Hippocampal formation (tissue), 2 donors: ENCODE measurements at places on chromosomes 1 and 21.

GRCh38 chr1:105934806-105935205, 1121.7 kb upstream of the PRMT6 start:
- DNase-seq, result no peak

DNA sequence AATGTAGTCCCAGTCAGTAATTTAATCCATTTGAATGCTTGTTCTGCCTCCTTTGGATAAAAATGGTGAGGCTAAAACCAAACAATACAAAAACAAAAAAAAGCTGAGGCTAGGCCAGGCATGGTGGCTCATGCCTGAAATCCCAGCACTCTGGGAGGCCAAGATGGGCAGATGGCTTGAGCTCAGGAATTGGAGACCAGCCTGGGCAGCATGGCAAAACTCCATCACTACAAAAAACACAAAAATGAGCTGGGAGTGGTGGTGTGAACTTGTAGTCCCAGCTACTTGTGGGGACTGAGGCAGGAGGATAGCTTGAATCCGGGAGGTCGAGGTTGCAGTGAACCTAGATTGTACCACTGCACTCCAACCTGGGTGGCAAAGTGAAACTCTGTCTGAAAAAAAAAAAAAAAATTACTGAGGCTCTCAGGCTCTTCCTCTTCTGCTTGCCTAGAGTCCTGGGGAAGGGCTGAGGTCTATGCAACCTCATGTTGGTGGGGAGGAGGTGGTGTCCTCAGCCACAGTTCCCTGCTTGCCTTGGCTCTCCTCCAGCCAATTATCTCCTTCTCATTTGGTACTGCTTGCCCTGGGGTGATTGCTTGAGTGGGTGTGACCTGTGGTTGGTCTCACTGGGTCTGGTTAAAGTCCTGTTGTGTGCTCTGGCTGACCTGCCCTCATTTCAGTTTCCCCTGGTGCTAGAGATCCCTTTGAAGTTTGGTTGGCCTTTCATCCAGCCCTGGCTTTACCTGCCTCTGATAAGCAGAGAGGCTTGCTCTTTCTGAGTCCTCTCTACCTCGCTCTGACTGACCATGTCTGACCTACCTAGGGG, 20.9 kb downstream of the S1PR1 start:
- no peak for DNase-seq

DNA sequence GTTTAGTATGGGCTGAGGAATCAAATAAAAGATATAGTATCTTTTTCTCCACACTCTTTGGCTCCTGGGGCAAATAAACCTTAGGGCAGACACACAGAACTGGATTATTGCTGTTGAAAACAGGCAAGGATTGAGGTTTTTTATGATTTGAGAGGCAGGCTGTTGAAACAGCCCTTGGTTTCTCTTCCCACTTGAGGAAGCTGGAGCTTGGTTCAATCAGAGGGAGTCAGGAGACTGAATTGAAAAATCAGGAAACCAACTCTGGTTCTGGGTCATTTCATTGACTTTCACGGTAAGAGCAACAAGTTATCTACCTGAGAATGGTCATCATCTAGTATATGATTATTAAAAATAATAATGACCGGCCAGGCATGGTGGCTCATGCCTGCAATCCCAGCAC, 108.4 kb downstream of the CNIH3 start:
- DNase-seq, result no peak

DNA sequence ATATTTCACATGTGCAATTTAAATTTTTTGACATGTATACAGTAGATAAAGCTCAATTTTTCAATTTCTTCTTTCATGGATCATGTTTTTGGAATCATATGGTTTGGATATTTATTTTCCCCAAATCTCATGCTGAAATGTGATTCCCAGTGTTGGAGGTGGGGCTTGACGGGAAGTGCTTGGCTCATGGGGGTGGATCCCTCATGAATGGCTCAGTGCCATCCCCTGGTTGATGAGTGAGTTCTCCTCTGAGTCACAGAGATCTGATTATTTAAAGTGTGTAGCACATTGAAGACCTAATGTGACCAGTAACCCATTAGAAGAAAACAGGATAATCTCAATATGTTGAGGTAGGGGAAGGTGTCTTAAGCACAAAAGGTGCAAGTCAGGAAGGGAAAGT, 9.1 kb upstream of the IFI16 start:
- peak; percentile 63 for DNase-seq

DNA sequence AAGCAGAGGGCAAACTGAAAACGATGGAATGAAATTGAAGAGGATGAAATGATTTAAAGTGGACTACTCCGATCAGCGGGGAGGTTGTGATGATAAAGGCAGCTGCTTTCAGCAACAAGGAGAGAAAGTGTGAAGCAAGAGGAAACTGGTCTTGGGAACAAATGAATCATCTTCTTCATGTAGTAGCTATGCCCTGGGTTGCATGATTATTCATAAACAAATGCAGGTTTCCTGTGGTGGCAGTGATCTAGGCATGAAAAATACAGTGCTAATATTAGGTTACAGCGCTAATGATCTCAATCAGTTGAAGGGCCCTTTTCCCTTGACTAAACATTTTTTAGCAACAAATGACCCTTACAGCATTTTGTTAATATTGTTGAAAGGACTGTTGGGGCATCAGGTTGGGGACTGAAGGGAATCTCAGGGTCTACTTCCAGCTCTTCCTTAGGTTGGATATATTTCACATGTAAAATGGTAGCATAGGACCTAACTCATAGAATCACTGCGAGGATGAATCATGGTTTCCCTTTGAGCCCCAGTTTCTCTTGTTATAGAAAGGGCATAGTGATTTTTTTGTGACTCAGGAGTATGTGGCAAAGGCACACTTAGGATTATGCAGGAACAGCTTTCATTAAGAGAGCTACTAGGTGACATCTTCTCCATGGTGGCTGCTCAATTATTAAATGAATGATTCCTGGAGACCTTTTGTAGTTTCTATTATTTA, 1.9 kb upstream of the ZFYVE9 start:
- no peak for DNase-seq

DNA sequence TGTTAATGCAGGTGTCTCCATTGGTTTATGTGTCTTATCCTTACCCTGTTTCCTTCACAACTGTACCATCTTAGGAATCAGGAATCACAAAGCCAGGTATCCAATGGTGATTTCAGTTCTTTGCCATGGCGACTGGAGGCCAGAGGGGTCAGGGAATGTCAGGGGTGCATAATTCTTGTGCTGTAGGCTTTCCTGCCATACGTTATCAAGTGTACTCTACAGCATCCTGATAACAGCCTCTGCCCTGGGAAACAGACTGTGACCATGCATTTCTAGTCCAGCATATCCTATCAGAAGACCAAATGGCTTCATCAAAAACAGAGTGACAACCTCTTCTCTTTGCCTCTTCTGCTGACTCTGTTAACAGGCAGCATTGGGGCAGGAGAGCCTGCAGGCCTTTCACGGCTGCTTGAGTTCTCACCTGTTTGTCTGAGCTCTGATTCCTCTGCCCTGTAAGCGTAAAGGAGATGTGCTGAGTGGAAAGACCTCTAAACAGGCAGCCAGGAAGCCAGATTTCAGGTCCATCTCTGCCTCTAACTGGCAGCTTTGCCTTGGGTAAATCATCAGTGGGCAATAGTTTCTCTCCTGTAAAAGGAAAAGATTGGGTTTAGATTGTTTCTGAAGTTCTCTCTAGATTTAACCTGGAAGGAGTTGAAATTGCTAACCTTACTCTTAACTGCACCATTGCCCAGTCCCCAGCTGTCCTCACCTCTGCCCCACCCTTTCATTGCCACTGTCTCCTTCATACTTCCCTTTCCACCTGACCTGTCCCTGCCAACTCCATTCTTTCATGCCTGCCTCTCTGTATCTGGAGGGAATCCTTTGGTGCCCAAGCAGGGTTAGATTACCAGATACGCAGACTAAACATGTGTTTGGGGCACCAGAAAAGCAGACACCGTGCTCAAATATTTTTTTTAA, 80.2 kb downstream of the LRRC8D start:
- DNase-seq, result no peak

GRCh38 chr1:170692866-170693575, 29.1 kb downstream of the PRRX1 start:
- no peak for DNase-seq

DNA sequence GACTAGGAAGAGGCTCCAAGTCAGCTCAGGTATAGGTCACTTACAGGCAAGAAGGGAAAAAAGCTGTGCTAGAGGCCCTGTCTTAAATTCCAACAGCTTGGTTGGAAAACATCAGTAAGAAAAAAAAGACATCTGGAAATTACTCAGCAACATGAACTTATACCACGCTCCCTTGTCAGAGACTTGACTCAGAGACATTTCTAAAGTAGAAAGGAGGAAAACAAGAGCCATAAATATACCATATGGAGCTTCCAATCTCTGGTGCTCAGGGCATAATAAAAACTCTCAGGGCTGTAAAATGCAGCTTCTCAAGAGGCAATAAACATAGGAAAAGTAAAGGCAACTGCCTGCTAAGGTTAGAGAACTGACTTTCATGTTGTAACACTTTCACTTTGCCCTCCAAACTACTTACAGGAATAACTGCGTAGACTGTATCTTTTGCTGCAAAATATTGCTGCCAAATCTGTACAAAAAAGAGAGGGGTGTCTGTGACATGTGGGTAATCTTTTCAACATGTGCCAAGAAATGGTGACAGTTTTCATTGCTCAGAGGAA, 14.7 kb downstream of the ATPAF1 start:
- no peak for DNase-seq

GRCh38 chr1:156114919-156115513, 505 bp downstream of the LMNA start:
- no peak for DNase-seq

- no peak for DNase-seq
These were observed 126.2 kb downstream of the EPHB2 start for GRCh38 chr1:22836850-22837249.

- no peak for DNase-seq
These were observed 36.1 kb upstream of the CACYBP start for GRCh38 chr1:174963529-174964125.

- no peak for DNase-seq
These were observed 3.3 kb upstream of the PCBP3 start for GRCh38 chr21:45640001-45640887.

DNA sequence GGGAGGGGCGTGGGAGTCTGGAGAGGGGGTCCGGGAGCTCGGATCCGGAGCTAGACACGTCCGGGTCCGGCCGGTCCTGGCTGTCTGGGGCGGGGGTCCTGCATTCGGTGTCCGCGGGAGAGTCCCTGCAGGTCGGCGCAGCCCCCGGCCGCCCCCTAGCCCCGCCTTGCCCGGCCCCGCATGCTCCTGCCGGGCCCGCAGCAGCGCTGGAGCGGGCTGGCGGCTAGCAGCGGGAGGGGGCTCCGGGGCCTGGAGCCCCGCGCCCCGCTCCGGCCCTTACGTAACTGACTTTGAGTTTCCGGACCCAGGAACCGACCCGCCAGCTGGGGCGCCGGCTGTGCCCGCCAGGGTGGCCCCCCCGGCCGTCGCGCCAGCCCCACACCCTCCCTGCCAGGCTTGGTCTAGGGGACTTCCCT, 26.9 kb upstream of the EPB41 start:
- no peak for DNase-seq

DNA sequence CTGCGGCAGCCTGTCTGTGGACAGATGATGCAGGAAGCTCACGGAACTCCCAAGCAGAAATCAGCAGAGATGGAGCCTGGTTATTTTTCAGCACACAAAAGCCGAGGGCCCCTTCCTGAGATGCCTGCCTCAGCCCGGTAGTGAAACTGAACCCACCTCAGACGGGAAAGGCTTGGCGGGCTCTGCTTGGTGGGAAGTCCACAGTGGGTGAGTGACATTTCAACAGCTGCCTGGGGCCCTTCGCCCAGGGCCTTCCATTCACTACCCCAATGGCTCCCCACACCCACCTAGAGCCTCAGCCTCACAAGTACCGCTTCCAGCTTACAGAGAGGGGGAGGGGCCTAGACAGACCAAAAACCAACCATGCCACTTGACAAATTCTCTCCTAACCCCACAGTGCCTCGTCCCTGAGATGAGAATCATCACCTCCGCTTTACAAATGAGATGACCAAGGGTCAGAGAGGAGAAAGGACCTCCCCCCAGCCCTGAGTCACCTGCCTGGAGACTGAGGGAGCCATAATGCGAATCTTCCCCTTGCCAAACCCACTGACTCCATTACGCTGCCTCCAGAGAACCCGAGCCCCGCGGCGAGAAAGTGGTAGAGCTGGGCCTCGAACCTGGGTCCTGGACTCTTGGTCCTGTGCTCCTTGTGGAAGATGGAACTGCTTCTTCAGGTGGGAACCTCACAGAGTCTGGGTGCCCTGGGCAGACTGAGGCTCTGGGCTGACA, 3.4 kb upstream of the ECE1 start:
- DNase-seq, result no peak

- no peak for DNase-seq
These were observed 19.1 kb upstream of the SLC35F3 start for GRCh38 chr1:233885196-233885920.

DNA sequence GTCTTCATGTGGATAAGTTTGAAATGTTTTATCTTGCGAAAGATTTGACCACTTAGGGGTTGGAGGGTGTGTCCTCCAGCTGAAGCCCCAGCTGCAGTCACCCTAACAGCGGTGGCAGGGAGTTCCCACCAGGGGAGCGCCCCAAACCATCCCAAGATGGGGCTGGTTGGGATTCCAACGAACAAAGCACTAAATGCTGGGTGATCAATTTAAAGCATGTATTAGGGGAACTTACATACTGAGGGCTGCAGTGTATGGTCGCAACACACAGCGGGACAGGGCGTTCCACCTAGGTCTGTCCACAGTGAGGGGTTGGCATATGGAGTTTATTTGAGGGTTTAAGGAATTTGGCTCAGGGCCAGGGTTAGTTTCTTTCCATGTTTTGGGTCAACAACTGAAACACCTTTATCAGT, 26.3 kb downstream of the SLC37A1 start:
- no peak for DNase-seq

DNA sequence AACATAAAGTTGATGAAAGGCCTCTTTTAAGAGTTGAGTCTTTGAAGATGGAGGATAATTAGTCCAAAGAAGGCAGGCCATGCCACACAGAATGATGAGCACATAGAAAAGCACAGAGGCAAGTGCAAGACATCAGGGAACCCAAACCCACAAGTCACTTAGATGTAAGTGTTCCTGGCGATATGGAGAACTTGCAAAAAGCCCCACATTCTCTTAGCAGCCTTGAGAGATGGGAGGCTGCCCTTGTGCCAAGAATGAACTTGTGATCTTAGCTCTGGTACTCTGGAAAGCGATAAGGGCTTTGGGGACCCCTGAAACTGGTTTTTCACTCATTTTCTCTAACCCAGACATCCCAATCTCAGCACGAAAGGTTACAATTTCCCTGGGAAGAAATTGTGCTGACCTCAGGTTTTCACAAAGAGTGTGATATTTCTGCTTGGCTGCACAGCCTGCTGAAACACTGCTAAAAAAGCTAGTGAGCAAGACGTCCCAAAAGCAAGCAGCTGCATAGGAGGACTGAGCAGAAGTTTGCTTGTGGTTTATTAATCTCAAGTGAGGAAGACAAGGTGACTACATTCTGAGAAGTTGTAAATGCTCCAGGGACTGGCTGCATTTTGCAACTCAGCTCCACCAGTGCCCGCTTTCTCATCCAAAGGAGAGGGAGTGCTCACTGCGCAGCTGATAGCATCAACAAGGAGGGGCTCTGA, 496.9 kb upstream of the CAMK1G start:
- no peak for DNase-seq

GRCh38 chr1:221604948-221605347, 136.9 kb downstream of the DUSP10 start:
- no peak for DNase-seq
